Neural crest cell (in vitro differentiated cells): ENCODE measurements at places on chromosomes 12 and 14.

DNA sequence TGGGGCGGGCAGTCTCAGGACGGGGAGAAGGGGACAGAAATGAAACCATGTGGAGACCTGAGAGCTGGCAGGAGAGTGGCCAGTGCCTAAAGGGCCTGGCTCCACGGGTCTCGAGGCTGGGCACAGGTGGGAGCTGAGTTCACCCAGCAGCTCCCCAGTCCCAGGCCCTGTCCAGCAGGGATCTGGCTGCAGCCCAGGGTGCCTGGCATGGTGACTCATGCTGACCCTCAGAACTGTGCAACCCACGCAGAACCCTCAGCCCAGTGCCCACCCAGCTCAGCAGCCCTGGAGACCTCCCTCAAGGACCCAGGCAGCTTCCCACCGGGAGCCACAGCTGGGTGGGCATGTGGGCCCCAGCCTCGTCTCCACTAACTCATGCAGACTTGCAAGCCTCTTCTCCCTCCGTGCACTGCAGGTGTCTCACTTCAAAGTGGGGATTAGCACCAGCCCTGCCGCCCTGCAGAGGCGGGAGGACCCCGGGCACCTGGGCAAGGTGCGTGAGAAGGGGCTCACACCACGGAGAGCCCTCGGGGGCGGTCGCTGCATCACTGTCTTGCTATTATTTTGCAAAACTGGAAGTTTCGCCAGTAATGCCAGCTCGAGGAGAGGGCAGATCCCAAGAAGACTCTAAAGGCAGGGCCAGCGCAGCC lies 46.3 kb downstream of the CCNK start:
- DNase-seq: no peak

- no peak for DNase-seq
These were observed 8.5 kb upstream of the AMN1 start for GRCh38 chr12:31737345-31737744.

- DNase-seq: no peak
These were observed 141.2 kb downstream of the SYNE2 start for GRCh38 chr14:63993992-63994391.

DNA sequence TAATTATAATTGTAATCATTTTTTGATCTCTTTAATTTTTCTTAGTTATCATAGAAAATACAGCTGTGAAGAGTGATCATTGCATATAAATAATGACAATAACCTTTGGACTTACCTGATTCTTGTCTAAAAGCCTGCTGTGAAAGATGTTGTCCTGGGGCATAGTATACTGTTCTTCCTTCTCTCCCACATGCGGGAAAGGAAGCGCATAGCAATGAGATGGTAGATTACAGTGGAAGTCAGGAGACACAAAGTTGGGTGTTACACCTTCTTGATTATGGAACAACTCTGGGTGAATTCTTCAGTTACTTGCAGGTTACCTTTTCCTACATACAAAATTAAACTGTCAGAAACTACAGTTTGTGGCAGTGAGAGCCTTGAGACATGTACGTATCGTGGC lies 140.8 kb downstream of the KTN1 start:
- DNase-seq: no peak

- no peak for DNase-seq
These were observed 62.4 kb downstream of the PPM1A start for GRCh38 chr14:60311417-60311816.

GRCh38 chr12:42815068-42815467 lies 225.5 kb upstream of the PRICKLE1 start:
- no peak for DNase-seq

DNA sequence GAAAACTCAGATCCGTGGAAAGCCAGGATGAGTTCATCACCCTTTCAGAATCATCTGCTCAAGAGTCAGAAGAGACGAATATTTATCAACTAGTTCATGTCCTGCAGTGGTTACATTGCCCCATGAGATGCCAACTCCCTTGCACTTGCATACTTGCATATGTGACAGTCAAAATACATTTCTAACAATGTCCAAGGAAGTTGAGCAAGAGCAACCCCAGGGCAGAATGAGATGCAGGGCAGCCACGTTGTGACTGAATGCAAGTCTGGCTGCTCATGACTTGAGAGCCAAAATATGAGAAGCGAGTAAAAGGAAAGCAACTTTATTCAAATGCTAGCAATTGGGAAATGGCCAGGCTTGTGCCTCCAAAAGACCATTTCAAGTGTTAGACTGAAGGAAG lies 23.6 kb upstream of the UTP20 start:
- DNase-seq: no peak

DNA sequence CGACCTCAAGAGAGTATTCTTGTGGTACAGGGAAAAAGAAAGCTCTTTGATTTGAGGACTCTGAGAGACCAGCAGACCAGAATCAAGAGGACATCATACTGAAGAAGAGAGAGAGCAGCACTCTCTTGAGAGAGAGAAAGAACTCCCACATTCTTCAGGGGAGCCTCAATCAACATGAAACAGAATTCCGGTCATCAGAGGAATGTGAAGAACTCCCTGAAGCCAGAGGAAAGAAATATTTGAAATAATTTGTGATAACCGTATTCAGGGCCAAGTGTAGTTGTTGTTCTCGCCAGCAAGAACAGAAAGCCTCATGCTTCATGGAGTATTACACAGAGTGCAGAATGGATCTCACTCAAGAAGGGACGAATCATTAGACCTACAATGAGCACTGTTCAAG lies 363.8 kb upstream of the TMEM132C start:
- no peak for DNase-seq

- no peak for DNase-seq
These were observed 630.0 kb upstream of the TBX3 start for GRCh38 chr12:115313929-115314328.

DNA sequence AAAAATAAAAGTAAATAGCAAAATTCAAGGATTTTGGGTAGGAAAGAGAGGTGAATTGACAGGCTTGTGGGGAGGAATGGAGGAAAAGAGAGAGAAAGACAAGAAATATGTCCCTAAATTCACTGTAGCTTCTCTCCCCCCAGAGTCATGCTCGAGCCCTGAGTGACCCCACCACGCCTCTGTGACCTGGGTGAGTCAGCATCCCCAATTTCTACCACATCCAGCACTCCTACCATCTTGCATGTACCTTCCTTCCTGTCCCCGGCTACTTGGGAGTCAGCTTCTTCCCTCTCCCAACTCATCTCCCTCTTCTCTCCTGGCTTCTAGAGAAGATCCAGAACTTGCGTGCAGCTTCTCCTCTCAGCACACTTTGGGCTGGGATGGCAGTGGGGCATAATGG lies 9.8 kb downstream of the ZNF219 start:
- no peak for DNase-seq
